Activated CD4-positive, CD25-positive, alpha-beta regulatory T cell treated with anti-CD3 and anti-CD28 coated beads, Interleukin-2, amount 50 U/mL, for 16 hours (primary cell): ENCODE measurements at places on chromosomes 5 and 9.
A peak's percentile ranks its signal among the peaks of the same experiment; 100 is the strongest.

- no peak for DNase-seq
These were observed 44.5 kb upstream of the JMY start for GRCh38 chr5:79191457-79191856.

- DNase-seq, result no peak
These were observed 1522.9 kb downstream of the MAT2B start for GRCh38 chr5:165028356-165028755.

DNA sequence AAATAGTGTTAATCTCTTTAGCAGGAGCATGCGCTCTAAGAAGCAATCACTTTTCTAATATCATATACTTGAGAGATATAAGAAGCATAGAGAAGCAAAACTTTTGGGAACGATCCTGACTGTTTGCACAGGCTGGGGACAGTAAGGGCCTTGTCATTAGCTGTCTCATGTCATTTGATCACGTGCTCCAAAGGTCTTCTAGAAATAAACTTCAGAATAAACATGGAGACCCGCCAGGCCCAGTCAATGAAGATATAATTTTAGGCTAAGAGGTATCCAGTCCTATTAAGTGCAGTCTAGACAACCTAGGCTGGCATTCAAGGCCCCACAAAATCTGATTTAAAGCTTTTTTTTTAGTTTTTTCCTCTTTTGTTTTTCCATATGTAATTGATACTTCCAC, 111.0 kb upstream of the APC start:
- DNase-seq, result no peak

DNA sequence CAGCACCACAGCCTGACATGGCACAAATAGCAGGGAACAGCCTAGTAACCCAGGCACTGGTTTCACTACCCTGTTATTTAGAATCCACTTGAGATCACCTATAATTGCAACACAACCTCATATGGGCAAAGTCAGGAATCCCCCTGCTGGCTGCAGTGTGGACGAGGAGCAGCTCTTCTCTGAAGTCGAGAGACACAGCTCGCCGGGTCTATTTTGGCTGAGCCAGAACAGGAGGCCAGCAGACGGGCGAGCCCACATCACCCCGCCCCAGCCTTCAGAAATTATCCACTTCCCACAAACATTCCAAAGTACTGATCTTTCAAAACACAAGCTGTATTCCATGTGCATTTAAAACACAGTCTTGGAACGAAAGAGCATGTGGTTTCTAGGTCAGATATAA, 179.0 kb downstream of the ROR2 start:
- DNase-seq, result no peak

DNA sequence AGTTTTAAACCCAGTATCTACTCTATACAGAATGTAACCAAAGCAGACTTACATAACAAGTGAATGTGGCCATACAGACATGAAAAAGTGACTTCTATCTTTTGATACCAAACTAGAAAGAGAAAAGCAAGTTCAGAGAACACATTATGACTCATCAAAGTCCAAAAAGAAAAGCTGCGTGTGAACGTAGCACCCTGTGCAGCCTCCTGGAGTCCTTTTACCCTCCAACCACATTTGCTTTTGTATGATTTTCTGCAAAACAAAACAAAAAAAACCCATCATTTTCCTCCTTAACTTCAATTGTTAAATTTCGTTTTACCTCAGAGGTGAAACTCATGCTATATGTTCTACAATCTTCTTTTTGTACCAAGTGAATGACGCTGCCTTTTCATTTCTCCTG, 2.8 kb upstream of the SMARCA2 start:
- DNase-seq, result no peak

- DNase-seq, result no peak
These were observed 209.6 kb downstream of the TTLL11 start for GRCh38 chr9:121883281-121884056.

- DNase-seq, result no peak
These were observed 19.5 kb upstream of the CRB2 start for GRCh38 chr9:123336449-123336848.

GRCh38 chr5:10832421-10832820, 71.4 kb upstream of the DAP start:
- DNase-seq, result no peak

DNA sequence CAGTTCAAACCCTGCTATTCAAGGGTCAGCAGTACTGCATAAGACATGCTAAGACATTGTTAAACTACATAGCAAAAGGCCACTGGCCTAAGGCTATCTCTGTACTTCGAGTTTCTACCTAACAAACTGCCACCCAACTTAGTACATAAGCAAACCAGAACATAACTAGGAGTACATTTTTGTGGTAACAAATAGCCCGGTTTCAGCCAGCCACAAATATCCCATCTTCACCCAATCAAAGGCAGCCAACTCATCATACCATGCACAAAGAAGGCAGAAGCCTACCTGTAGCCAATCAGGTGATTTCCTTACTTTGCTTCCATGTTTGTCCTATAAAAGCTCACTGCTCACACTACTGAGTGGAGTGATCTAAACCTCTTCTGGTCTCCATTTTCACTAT, 201.4 kb downstream of the SMARCA2 start:
- no peak for DNase-seq

DNA sequence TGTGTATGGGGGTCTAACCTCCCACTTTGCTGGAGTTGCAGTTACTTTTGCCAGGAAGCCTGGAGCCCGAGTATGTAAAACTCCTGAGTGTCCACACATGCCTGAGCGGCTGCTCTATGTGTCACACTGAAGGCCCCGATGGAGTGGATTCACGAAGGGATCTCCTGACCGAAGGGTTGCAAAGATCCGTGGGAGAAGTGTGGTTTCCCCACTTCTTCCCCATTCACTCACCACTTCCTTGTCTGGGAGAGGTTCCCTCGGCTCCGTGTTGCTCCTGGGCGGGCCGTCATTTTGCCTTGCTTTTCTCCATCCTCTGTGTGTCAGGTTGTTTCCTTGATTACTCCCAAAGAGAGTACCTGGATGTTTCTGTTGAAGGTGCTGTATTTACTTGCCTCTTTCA, 16.2 kb upstream of the IL3 start:
- DNase-seq, result no peak

DNA sequence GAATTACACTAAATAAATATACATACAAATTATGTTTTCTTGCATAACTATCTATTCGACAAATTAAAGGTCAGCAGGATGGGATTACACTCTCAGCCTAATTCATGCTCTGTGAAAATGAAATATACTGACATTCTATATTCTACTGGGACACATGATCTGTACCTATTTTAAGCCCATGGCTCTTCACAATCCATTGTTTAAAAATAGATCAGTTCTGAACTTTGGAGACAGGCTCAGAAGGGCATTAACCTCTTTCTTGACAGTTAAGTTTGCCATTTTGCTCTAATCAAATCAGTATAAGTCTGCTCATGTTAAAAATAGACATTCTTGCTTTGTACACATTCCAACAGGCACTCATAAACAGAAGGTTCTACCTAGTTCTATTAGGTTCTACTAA, 361.2 kb downstream of the HCN1 start:
- DNase-seq, result no peak

DNA sequence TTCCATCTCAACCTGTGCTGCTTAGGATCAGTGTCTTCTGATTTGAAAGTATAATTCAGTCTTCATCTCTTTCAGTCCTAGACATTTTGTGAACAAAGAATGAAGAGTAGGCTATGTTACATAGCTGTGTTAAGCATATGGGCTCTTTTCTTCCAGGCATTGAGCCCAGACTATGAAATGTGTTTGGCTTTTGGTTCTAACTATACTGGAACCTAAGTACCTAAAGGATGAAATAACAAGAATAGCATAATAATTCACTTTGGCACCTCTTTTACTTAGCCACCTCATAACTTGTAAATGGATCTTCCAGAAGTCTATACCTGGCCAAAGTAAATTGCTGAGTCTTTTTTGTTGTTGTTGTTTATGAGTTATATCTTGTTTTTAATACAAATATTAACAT, 71.4 kb downstream of the SLF1 start:
- no peak for DNase-seq

DNA sequence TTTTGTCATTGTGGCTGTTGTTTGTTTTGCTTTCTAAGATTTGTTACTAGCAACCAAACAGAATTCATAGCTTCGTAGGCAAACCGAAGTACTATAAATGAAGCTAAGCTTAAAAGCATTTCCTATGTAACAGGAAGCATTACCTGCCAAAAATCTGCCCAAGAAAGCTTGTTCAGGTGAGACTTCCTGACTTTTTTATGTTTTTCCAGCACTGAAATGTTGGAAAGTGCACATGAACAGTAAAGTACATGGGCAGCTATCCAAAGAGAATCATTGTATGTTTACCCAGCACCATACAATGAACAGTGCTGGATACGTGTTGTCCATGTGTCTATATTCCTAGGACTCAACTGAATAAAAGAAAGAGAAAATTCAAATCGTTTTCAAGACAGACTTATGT, 247.1 kb downstream of the NFIB start:
- no peak for DNase-seq

- no peak for DNase-seq
These were observed 75.2 kb downstream of the LMNB1 start for GRCh38 chr5:126852091-126852571.

GRCh38 chr9:5629312-5630080, 589 bp downstream of the RIC1 start:
- DNase-seq, result peak; percentile 6

DNA sequence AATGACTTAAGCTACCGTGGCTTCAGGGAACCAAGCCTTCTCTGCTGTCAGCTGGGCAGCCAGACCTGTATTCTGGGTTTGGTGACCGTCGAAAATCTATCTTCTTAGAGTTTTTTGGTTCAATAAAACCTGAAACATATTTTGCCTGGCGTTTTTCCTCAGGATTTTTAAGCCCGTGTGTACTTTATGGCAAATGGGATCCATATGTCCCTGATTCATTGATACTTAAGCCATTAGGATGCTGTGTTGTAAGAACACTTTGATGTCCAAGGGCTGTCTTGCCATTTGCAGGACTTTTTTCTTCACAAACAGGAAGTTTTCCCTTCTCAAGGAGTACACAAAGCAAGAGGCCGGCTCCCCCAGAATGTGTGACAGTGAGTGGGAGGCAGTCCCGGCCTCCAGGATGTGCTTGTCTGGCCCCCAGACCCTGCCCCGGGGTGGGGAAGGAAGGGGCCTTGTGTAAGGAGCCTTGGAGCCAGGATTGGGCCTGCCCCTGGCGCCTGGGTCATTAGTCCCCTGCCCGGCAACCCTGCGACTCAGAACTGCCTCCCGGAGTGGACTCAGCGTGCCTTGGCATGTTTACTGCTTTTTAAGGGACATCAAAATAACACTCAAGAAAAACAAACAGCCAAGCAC, 83.4 kb upstream of the SMIM23 start:
- no peak for DNase-seq

- no peak for DNase-seq
These were observed 17.8 kb downstream of the SCAI start for GRCh38 chr9:125125523-125125922.

DNA sequence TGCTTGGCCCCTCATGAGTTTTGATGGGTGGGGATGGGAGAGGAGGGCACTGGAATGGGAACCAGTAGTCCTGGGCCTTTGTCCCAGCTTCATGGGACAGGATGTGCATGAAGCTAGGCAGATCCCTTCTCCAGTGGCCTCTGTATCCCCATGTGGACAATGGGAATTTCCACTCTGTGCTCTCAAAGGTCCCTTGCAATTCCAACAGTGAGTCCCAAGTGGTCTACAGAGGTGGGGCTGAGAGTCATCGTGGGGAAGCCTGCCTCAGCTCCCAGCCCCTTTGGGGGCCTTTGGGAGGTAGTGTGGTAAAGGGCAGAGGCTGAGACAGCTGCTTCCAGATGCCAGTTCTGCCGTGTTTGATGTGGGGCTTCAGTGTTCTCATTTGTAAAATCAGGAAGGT, 1.9 kb upstream of the PHYHD1 start:
- no peak for DNase-seq

DNA sequence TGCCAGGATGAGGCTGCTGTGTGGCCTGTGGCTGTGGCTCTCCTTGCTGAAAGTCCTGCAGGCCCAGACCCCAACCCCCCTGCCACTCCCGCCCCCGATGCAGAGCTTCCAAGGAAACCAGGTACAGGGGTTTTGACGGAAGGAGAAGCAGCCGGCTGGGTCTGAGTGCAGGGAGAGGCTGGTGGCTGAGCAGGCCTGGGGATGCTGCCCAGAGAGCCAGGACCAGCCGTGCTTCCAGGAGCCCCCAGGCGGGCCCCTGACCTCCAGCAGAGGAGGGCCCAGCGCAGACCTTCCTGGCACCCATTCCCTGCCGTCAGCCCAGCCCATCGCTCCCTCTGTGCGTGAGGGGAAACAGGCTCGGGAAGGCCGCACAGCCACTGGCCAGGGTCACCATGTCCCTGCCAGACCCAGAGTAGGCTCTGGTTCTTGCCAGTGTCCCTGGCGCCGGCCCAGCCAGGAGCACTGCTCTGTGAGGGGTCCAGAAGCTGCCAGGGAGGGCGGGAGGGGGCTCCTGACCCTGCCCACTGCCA, 313 bp downstream of the LCN12 start:
- no peak for DNase-seq

- no peak for DNase-seq
These were observed 124.6 kb downstream of the TARS1 start for GRCh38 chr5:33565324-33565723.

- DNase-seq, result no peak
These were observed 28.5 kb downstream of the P4HA2 start for GRCh38 chr5:132199116-132199680.

DNA sequence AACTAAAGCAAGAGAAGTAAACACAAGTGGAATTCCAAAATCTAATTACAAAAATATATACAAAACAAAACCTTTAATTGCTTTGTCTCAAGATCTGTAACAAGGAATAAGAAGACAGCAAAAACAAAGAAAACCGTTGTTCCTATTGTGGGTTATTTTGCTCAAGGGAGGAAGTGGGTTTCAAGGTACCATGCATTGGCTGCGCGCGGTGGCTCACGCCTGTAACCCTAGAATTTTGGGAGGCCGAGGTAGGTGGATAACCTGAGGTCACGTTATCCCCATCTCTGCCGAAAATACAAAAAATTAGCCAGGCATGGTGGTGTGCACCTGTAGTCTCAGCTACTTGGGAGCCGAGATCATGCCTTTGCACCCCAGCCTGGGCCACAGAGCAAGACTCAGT, 12.1 kb upstream of the IQGAP2 start:
- no peak for DNase-seq

DNA sequence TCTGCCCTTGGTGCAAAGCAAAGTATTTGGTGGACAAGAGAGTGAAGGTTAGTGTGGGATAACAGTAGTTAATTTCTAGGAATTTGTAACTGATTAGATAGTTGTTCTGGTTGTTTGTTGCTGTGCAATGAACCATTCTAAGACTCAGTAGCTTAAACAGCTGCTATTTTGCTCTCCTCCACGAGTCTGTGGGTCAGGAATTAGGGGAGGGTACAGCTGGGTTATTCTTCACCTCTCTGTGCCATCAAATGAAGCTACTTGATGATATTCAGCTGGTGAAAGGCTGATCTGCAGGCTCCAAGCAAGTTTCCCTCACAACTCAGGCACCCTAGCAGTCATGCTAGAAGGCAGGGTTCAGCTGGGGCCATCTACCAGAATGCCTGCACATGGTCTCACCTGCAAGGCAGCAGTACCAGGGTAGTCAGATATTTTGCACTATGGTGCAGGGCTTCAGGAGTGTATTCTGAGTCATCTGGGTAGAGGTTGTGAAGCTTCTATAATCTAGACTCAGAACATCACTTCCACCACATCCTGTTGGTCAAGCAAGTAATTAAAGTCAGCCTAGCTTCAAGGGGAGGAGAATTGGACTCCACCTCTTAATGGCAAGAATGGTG, 159.5 kb upstream of the SLC28A3 start:
- DNase-seq, result no peak

GRCh38 chr5:95026718-95027117, 258.2 kb downstream of the MCTP1 start:
- no peak for DNase-seq

GRCh38 chr9:36401164-36401740, 1.2 kb upstream of the RNF38 start:
- DNase-seq, result no peak
